Fibroblast of upper back skin (primary cell): ENCODE measurements at places on chromosomes 5 and 9.

DNA sequence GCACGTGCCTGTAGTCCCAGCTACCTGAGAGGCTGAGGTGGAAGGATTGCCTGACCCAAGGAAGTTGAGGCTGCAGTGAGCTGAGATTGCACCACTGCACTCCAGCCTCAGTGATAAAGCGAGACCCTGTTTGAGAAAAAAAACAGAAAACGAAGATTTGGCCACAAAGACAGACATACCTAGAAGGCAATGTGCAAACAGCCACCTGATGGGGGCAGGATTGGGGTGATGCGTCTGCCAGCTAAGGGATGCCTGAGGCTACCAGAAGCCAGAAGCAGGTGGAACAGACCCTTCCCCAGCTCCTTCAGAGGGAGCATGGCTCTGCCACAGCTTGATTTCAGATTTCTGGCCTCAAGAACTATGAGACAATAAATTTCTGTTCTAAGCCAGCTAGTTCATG is 2.9 kb downstream of the HIGD2A start:
- DNase-seq, result no peak

- DNase-seq, result no peak
Observed at GRCh38 chr5:42798284-42799240, 13.1 kb downstream of the SELENOP start.

GRCh38 chr5:146020100-146020499 is 83.7 kb downstream of the SH3RF2 start:
- DNase-seq, result no peak

GRCh38 chr9:98105006-98105405 is 14.0 kb downstream of the TRIM14 start:
- no peak for DNase-seq

DNA sequence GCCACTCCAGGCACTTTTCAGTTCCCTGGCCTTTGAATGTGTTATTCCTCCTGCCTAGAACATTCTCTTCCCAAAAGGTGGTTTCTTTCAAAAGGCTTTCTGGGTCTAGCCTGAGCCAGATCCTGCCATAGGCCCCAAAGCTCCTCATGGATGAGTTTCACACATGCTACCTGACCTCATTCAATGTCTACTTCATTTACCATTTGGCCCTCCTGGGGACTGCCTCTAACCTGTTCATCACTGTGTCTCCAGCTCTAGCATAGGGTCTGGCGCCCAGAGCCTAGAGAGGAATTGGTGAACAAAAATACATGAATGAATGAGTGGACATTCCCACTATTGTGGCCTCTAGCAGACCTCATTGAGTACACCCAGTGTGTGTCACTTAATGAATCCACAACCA is 5.4 kb upstream of the P4HA2 start:
- no peak for DNase-seq

DNA sequence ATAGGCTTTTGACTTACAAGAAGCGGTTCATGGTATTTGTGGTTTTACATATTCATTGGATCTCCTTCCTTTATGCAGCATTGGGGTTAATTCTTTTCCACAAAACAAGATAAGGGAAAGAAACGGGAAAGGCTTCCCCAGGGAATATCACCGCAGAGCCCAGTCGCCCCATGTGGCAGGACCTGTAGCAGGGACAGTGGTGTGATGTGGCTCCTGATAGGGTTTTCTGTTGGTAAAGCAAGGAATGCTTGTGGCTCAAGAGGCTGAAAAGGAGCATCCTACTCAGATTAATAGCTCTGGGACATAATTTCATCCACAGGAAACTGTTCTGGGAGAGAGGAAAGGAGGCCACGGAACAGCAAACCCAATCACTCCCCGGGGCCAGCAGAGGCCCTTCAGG is 699.9 kb downstream of the MTRR start:
- no peak for DNase-seq

DNA sequence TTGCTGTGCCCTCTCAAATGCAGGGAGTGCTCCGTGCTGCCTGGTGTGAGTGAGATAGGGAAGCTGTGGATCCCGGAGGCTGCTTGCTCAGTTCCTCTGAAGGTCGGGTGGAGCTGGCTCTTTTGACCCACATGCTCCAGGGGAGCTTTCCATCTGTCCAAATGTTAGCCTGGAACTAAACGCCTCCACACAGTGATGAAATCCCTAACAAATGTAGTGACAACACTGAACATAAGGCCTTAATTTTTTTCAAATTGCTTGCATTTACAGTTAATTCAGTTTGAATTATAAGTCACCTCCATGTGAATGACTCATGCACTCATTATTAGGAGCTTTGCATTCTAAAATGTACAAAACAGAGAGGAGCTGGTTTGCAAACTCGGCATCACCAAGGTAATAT is 27.0 kb downstream of the PRDM6 start:
- peak; percentile 60 for DNase-seq

DNA sequence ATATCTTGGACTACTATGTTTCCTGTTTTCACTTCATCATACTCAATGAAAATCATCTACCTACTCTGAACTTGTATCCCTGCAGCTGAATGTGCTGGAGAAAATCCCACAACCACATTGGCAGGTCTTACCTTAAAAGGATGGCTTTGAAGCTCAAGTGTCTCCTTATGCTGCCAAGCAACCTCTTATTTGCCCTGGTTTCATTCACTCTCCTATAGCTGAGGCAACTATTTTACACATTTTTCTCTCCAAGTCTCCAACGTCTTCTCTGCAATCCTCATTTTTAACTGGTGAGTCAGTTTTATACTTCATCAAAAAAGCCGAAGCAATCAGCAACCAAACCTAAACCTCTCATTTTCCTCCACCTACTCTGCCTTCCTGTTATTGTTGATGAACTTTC is 49.7 kb downstream of the POU4F3 start:
- DNase-seq, result peak; percentile 67

- DNase-seq, result peak; percentile 93
Observed at GRCh38 chr5:13664377-13664776, 280.1 kb downstream of the DNAH5 start.

DNA sequence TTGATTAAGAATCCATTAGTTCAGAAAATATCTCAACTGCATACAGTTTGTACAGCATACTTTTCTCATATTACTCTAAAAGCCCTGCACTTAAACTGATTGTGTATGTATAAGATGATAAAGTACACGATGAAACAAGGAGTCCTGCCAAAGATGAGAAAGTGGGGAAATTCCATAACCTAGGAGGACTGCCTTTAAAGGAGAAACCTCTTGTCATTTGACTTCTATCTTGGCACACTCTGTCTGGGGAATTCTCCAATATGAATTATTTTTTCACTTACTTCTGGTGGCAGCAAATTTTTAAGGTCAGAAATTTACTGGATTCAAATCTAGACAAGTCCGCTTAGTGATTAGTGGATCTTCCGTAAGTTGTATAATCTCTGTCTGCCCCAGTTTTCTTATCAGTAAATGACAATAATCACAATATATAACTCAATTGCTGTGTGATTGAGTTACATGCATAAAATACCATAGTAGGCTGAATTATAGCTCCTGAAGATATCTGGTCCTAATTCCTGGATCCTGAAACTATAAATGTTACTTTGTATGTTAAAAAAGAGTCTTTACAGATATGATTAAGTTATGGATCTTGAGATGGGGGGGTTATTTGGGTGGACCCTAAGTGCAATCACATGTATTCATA is 17.0 kb upstream of the ISOC1 start:
- no peak for DNase-seq

DNA sequence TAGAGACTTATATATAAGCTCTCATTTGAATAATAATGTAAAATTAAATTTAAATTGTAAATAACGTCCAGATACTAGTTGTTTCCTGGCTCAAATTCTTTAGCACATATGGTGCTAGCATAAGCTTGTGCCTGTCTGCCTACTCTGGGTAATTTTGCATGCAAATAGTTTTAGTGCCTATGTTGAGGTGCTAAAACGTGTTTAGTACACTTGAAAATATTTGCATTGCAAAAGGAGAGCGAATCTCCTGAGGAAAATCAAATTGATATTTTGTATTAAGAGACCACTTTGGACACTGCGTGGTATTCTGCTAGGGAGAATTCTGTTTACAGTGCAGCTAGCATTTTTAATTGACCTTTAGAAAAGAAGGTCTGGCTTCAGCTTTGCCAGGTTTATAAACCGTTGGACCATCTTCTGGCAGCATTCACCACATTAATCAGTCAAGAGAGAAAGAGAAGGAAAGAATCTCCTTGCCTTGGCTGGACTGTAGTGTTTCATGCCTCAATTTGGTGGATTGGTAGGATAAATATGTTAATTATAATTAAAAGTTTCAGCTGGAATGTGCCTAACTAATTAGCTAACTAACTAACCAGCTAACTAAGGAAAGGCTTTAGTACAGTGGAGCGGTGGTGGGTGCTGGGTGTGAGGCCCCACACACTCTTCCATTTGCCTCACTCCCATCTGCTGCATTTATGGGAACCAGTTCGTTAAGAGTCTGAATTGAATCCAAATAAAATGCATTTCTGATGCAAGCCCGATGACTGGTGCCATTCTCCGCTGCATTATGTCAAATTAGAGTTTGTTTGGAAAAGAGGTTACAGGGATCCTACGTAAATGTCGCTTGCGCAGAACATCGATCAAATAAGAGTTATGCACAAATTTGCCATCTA is 150.1 kb upstream of the MPDZ start:
- DNase-seq, result no peak

- peak; percentile 17 for DNase-seq
Observed at GRCh38 chr9:137294091-137294680, 7.9 kb downstream of the NRARP start.

DNA sequence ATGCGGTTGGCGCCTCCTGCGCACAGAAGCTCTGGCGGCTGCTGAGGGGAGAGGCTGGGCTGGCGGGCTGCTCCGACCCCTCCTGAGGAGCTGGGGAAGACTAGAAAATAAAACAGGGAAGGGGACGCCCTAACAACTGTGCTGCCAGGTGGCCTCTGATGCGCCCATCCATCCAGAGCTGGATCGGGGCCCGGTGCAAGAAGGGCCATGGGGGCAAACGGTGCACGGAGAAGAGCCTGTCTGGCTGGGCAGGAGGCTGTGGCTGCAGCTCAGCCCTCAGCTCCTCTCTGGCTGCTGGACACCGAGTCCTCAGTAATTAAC is 21.0 kb upstream of the MRNIP start:
- no peak for DNase-seq

- no peak for DNase-seq
Observed at GRCh38 chr5:142615948-142616347, 69.9 kb downstream of the FGF1 start.

- no peak for DNase-seq
Observed at GRCh38 chr5:9124838-9125237, 421.0 kb downstream of the SEMA5A start.

DNA sequence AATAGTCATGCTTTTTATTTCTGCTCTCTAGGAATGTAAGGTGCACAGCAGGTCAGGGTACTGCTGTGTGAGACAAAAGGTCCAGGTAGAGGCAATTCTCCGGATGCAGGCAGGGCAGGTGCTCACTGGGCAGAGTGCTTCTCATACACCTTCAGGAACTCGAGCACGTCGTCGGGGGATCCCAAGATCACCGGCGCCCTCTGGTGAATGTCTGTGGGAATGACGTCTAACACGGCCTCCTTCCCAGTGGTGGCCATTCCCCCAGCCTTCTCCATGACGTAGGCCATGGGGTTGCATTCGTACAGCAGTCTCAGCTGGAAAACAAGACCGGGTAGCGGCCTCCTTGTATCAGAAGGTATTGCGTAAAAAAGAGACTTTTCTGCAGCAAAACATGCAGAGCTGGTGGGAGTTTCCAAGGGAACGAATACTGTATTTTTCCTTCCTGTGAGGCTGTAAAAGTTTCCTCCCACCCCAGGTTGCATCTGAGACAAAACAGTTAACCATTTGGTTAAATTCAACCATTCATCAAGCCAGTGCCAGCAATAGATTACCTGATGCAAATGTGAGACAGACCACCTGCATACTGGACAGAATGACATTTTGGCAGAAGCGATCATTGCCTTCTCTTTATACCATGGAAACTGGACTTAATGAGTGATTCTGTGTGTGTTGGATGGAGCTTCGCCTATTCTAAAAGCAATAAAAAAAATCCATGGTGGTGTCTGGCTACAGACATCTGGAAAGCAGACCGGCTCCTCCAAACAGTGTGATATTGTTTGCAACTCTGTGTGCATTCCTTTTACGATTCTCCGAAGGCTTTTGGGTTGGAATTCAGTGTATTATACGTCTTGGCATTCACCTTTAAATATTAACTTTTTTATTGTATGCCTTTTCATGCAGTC is 9.9 kb upstream of the FBP2 start:
- DNase-seq, result peak; percentile 60

DNA sequence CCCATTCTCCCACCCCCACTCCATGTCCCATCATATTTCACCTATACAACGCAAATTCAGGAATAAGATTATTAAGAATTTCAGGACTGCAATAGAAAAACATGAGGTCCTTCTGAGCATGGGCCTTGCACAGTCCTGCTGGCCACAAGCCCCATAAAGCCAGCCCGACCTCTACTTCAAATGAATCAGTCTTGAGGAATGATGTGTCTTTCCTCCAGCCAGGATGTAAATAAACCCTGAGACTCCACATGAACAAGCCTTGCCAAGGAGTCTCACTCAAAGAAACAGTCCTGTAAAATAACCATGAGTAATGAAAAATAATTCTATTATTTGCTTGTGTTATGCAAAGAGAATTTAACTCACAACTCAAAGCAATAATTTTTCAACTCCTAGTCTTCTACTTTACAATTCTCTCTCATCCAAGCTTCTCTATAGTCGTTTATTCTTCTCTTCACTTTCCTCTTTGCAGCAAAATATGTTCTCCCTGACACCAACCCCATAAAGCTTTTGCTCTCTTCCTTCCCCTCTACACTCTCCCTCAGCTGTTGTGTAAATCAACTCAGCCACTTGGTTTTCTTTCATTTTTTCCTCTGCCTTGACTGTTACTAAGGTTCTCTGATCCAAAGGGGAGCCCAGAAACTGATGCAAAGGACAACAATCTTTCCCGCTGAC is 140.1 kb upstream of the MOCS2 start:
- peak; percentile 96 for DNase-seq

DNA sequence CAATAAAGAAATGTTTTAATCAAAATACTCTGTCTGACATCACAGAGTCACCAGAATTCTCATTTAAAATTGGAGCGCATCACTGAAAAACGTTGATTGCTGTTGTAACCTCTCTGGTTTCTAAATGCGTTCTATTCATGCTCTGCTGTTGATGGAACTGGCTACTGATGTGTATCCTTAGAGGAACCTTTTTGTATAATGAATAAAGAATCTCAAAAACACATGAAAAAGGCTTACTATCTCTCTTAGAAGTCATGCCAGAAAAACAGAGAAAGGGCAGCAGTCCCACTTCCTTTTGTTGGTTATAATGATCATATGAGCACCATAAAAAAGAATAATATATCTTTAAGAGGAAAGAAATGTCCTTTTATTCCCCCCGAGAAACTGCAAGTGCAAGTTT is 615.5 kb downstream of the TLE1 start:
- DNase-seq, result no peak
